ENCODE measurements at places on chromosomes 7 and 10.

GRCh38 chr7:24995466-24995865, 15.5 kb upstream of the OSBPL3 start:
- no peak for DNase-seq

DNA sequence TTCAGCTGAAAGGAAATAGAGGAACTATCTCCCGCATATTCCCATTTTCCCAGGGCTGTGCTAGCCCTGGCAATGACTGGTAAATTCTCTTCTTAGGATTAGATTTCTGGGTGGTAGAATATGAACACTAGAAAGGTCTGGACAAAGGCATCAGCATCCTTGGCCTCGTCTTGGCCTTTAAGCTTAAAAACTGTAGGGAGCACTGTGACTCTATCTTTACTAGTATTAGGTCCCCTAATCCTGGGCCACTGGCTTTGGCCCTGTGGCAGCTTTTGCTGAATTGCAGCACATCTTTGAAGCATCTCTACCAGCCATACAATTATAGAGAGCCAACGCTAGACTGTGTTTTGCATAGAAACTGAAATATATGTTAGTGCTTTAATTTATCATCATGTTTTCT, 41.5 kb upstream of the EBLN1 start:
- DNase-seq = peak; percentile 31

- DNase-seq = no peak
These were observed 154.0 kb downstream of the PLXDC2 start for GRCh38 chr10:19970256-19970655.

- no peak for DNase-seq
These were observed 8.7 kb upstream of the ESYT2 start for GRCh38 chr7:158837790-158838637.

- DNase-seq = peak; percentile 62
These were observed at the start of gene SGCE for GRCh38 chr7:94655848-94656657. Gene SGCE, minus strand, starts transcription at chr7:94656133. Its CDS starts 35 bp downstream, at chr7:94656098.

DNA sequence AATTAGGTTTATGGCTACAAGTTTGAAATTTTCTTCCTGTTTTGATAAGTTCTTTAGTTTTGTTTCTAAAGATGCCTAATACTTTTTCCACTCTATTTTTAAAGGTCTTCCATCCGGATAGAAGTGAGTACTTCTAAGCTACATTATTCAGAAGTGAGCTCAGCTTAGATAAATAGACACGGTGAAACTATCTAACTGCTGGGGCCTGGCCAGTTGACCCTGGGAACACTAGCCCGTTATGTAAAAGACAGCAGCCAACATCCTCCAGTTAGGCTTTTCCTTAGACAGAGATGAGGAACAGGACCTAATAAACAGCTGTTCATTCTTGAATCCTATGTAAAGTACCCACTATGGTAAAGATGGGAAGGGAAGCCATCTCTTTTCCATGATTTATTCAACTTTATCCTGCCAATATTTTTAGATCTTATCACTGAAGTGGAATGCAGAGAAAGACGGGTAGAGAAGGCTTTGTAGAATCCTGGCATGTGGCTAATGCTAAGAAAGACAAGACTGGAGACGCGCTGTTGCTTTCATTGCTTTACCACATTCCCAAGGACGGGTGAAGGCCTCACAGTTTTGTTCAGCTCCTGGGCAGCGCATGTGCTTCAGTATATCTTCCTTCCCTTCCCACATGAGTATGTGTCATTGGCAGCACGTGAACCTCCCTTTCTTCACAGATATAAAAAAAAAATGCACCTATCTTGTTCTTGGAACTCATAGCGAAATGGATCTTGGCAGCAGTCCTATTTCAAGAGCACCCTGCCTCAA, 340.0 kb upstream of the MEOX2 start:
- DNase-seq = no peak

DNA sequence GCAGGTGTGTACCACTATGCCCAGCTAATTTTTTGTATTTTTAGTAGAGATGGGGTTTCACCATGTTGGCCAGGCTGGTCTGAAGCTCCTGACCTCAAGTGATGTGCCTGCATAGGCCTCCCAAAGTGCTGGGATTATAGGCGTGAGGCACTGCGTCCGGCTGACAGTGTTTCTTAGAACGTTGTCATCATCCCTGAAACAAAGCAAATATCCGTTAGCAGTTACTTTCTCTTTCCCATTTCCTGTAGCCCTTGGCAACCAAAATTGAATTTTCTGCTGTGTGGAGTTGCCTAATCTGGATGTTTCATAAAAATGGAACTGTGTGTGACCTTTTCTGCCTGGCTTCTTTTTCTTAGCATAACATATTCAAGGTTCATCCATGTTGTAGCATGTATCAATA, 22.4 kb downstream of the ZNF33A start:
- DNase-seq = no peak

GRCh38 chr10:104445359-104445758, 91.7 kb downstream of the CFAP58 start:
- DNase-seq = no peak

DNA sequence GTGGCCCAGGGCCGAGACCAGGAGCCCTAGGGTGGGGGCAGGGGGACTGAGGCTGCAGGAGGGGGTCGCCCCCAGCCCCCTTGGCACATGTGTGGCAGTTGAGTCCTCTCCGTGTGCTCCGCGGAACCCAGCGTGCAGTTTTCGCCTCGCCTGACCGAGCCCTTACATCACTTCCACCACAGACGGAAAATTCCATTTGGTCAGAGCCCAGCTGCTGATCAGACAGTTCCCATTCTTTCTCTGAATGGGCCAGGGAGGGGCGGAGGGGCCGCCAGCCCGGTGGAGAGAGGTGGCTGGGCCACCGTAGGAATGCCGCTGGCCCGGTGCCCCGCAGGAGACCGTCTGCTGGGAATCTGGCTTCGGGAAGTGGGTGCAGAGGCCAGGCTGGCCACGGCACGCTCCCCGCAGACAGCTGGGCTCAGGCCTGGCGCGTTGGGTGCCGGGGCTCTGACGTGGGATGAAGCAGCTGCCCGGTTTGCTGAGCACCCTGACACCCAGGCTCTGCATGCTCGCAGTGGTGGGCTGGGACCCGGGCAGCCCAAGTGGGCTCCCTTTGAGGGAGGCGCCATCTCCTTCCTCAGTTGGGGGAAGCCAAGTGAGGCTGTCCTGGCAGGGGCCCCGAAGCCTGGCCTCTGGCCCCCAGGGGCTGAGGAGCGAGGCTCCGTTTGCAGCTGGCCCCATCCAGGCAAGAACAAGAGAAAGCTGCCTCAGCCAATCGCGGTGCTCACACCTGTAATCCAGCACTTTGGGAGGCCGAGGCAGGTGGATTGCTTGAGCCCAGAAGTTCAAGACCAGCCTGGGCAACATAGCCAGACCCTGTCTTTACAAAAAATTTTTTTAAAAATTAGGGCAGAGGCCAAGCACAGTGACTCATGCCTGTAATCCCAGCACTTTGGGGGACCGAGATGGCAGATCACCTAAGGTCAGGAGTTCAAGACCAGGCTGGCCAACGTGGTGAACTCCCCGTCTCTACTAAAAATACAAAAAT, 9.9 kb downstream of the TTYH3 start:
- DNase-seq = no peak

DNA sequence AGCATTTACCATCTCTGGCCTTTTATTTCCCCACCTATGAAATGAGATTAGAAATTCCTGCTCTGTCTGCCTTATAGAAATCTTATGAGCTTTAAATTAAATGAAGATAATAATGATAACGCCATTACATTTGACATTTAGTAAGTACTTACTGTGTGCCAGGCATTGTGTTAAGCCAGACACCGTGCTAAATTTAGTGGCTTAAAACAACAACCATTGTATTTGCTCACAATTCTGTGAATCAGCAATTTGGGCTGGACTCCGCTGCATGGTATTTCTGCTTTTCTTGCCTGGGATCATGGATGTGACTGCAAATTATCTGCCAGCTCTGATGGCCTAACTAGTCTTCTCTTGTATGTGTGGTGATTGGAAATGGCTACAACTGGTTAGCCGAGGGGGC, 56.4 kb upstream of the CCDC6 start:
- DNase-seq = no peak

- peak; percentile 60 for DNase-seq
These were observed 412 bp downstream of the PIP4K2A start for GRCh38 chr10:22713853-22714478.

DNA sequence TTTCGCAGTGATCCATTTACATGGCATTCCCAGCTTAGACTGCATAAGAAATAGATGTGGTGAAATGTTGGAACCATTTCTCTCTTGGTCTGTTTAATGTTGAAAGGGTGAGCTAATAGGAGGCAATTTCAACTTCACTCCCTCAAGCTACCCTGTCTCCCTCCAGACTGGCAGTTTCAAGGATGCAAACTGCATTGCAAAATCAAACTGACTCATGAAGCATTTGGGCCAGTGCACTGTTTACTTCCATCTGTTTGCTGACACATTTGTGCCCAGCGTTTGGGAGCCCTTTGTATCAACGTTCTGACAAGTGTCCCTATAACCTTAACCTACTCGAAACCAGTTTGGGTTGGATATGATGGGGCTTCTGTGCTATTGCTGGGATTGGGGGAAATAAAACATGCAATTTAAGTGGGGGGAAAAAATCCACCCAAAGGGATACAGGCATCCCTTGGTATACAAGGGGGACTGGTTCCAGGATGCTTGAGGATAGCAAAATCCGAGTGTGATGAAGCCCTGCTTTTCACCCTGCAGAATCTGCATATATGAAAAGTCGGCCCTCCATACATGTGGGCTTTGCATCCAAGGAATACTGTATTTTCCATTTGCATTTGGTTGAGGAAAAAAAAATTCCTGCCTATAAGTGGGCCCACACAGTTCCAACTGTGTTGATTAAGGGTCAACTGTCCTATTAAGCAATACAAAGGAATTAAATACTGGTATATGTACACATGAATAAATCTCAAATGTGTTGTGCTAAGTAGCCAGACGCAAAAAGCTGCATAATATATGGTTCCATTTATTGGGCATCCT, 15.6 kb downstream of the RHEB start:
- no peak for DNase-seq

DNA sequence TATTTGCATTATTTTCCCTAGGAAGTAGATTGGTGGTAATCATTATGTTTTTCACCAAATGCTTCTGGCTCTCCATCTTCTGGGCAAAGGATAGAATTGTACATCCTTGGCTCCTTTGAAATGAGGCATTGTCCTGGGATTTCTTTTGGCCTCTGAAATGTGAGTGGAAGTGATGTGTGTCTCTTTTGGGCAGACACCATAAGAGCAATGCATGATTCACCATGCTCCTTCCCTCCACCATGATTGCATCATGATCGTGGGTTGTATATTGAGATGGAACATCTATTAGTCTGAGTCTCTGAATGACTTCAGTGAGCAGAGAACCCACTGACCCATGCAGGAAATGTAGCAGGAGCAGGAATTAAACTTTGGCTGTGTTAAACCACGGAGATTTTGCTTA, 49.2 kb downstream of the ADRA2A start:
- no peak for DNase-seq

DNA sequence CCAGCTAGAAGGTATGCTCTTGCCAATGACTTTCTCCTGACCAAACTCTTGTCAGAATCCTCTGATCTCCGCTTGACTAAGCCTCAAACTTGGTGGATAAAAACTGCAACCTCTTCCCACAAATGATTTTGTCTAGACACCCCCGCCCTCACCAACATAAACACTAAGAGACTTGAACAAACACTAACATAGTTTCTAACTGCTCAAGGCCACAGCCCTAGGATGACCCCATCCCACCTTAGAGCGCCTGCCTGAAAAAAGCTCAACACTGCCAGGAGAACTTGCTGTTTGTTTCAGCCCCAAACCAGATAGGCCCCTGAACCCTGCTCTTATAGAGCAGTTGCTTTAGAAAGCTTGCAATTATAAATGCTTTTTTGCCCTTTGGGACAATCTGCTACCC, 71.8 kb downstream of the LRRN3 start:
- no peak for DNase-seq

- DNase-seq = no peak
These were observed 149.2 kb downstream of the XPNPEP1 start for GRCh38 chr10:109774121-109774440.

- no peak for DNase-seq
These were observed 80.8 kb downstream of the UPF2 start for GRCh38 chr10:11961771-11962170.

DNA sequence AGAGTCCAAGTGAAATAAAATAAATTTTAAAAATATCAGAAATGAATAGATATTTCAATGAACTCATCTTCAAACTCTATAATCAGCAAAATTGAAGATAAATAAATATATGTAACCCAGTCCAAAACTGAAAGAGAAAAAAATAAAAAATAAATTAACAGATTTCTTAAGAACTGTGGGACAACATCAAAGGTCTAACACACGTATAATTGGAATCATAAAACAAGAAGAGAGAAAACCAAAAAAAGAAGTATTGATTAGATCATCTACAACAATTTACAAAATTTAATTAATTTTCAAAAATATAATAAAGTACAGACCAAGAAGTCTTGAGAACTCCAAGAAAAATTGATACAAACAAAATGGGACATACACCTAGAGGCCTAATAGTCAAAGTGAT, 625.8 kb upstream of the SORCS1 start:
- no peak for DNase-seq

DNA sequence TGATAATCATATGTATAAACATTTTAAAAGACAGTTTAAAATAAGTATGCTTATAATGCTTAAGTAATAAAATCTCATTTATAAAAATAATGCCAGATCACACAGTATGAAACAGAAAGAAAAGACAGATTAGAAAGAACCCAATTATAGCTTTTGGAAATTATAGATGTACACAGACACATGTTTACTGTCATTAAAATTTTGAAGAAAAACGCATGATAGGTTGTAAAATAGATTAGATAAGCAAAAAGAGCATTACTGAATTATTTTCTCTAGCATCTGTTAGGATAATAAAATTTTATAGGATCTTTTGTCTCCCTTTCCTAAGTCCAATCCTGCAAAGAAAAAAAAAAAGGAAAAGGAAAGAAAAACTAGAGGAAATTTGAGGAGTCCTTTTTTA, 1107.3 kb upstream of the LRRN3 start:
- DNase-seq = no peak

DNA sequence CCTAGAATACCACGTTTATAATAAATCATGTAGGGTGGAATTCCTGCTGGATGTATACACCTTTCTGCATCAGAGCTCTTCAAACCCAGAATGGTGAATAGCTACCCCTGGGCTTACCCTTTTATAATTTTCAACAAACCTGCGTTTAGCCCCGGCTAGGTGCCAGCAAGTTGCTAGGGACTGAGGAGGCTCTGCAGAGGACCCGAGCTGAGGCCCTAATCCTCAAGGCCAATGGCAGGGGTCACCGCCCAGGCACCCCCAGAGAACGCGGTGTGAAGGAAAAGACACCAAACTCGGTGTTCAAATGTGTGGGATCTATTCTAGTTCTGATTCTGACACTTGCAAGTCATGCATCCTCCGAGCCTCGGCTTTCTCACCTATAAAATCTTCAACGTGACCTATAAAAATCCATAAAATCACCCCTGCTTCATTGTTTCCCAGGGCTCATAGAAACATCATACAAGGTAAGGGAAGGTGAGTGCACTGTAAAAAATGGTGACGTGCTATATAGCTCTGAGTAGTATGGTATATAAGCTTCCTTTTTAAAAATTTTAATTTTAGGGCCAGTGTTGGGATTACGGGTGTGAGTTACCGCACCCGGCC, 2.5 kb upstream of the ANXA11 start:
- no peak for DNase-seq

Data from CD4-positive, alpha-beta T cell treated with Interleukin-6 for 4 hours (primary cell).